ENCODE measurements at places on chromosomes 4 and X.

GRCh38 chrX:8783097-8783713, 18.0 kb downstream of the FAM9A start:
- H3K4me1 ChIP-seq, result no peaks in the 10 kb centered on the region
- no peak overlapping the region for H3K4me3 ChIP-seq
- no peaks in the 10 kb centered on the region for H3K27me3 ChIP-seq
- H3K27ac ChIP-seq, result no peak overlapping the region
- no peak for DNase-seq

DNA sequence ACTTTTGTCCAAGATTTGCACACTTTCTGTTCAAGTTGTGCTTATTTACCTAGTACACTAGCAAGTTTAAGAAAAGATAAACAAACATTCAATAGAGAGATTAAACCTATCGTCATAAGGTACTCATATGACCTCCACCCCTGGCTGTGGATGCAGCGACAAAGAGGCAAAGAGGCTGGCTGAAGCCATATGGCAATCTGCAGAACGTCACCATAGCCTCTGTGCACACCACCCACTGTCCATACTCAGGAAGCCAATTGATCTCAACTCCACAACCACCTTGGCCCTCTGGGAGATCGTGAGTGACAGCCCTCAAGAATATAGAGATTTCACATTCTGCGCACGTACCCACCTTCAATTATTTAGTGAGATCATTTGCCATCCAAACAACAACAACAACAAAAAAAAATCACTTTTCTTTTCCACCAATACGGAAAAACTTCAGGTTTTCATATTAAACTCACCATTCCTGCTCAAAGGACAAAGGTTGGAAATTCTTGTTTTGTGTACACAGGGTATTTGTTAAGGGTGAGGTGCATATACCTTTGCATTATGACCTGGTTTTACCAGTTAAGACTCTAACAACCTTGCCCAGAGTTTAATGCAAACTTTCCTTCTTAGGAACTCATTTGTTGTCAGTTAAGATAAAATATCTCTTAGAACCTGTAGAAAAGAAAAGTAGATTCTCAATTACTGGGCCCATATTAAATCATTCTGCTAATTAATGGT, 243.0 kb upstream of the FSTL5 start:
- H3K27ac ChIP-seq, result no peak overlapping the region
- no peaks in the 10 kb centered on the region for H3K36me3 ChIP-seq
- no peak for DNase-seq
- H3K4me3 ChIP-seq, result no peak overlapping the region
- no peaks in the 10 kb centered on the region for H3K4me1 ChIP-seq

GRCh38 chr4:184315675-184316359, 98.1 kb upstream of the ENPP6 start:
- no peaks in the 10 kb centered on the region for H3K36me3 ChIP-seq
- H3K27ac ChIP-seq, result no peak overlapping the region
- H3K4me1 ChIP-seq, result no peaks in the 10 kb centered on the region
- H3K4me3 ChIP-seq, result no peak overlapping the region
- H3K27me3 ChIP-seq, result no peaks in the 10 kb centered on the region
- no peak for DNase-seq

GRCh38 chr4:24965627-24966026, 52.8 kb upstream of the CCDC149 start:
- DNase-seq, result no peak
- H3K4me3 ChIP-seq, result no peak overlapping the region
- H3K36me3 ChIP-seq, result no peaks in the 10 kb centered on the region
- H3K27ac ChIP-seq, result no peak overlapping the region
- no peaks in the 10 kb centered on the region for H3K27me3 ChIP-seq

GRCh38 chr4:47118192-47118929, 87.0 kb downstream of the GABRB1 start:
- H3K4me3 ChIP-seq, result no peak overlapping the region
- H3K36me3 ChIP-seq, result no peaks in the 10 kb centered on the region
- no peak for DNase-seq
- H3K27ac ChIP-seq, result no peak overlapping the region
- H3K27me3 ChIP-seq, result no peaks in the 10 kb centered on the region

- peaks cover 13% of the 10 kb centered on the region for H3K4me1 ChIP-seq
- no peaks in the 10 kb centered on the region for H3K27me3 ChIP-seq
- no peak overlapping the region for H3K4me3 ChIP-seq
- H3K27ac ChIP-seq, result peak overlapping the region; percentile 82
Measured at GRCh38 chr4:151169900-151170299, 70.5 kb downstream of the RPS3A start.

DNA sequence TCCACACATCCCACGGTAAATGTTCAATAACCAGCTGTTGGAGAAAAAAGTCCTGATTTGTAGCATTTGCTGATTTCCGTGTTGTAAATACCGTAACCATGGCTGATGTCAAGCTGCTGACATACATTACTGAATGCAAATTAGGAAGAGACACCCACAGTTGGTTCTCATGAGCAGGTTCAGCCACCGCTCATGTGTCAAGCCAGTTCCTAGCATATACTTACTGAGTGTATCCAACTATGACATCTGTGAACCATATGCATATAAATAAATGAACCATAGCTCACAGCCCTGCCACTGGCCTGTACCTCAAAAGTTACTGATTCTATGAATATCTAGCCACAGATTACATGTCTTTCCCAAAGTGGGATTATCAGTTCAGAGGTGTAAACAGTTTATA, 29.5 kb downstream of the FHDC1 start:
- no peak for DNase-seq
- H3K4me3 ChIP-seq, result no peak overlapping the region
- no peaks in the 10 kb centered on the region for H3K4me1 ChIP-seq
- H3K27ac ChIP-seq, result no peak overlapping the region
- no peaks in the 10 kb centered on the region for H3K36me3 ChIP-seq

- H3K36me3 ChIP-seq, result no peaks in the 10 kb centered on the region
- no peak for DNase-seq
- no peak overlapping the region for H3K27ac ChIP-seq
- H3K4me3 ChIP-seq, result no peak overlapping the region
Measured at GRCh38 chr4:86563416-86563815, 30.7 kb upstream of the PTPN13 start.

GRCh38 chrX:41449131-41449530, 2.0 kb downstream of the NYX start:
- H3K4me3 ChIP-seq, result peak overlapping the region; percentile 2
- H3K27ac ChIP-seq, result peak overlapping the region; percentile 55
- H3K27me3 ChIP-seq, result no peaks in the 10 kb centered on the region
- no peak for DNase-seq
- H3K4me1 ChIP-seq, result no peaks in the 10 kb centered on the region

DNA sequence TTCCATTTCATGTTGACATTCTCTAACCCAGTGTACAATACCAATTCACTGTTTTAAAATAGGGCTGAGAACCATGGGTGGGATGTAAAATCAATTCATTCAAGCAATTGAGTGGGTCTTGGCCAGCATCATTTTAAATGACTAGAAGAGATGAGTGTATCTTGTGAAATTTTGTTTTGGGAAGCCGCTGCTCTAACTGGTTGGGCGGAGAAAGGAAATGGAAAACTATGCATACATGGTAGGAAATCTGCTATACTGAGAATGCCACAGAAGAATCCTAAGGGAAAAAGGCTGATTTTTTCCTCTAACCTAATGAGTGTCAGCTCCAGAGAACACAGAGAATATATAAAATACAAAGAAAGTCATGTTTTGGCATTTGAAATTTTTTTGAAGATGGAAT, 54.8 kb upstream of the DCLK2 start:
- H3K4me1 ChIP-seq, result no peaks in the 10 kb centered on the region
- no peak for DNase-seq
- no peaks in the 10 kb centered on the region for H3K36me3 ChIP-seq
- no peak overlapping the region for H3K27ac ChIP-seq

- H3K27me3 ChIP-seq, result no peaks in the 10 kb centered on the region
- H3K4me3 ChIP-seq, result no peak overlapping the region
- DNase-seq, result no peak
- no peaks in the 10 kb centered on the region for H3K4me1 ChIP-seq
Measured at GRCh38 chr4:7559741-7560395, 125.1 kb upstream of the PSAPL1 start.

GRCh38 chrX:19824603-19825002, 62.8 kb downstream of the SH3KBP1 start:
- H3K4me1 ChIP-seq, result no peaks in the 10 kb centered on the region
- H3K36me3 ChIP-seq, result no peaks in the 10 kb centered on the region
- H3K27ac ChIP-seq, result peak overlapping the region; percentile 34
- no peak for DNase-seq

DNA sequence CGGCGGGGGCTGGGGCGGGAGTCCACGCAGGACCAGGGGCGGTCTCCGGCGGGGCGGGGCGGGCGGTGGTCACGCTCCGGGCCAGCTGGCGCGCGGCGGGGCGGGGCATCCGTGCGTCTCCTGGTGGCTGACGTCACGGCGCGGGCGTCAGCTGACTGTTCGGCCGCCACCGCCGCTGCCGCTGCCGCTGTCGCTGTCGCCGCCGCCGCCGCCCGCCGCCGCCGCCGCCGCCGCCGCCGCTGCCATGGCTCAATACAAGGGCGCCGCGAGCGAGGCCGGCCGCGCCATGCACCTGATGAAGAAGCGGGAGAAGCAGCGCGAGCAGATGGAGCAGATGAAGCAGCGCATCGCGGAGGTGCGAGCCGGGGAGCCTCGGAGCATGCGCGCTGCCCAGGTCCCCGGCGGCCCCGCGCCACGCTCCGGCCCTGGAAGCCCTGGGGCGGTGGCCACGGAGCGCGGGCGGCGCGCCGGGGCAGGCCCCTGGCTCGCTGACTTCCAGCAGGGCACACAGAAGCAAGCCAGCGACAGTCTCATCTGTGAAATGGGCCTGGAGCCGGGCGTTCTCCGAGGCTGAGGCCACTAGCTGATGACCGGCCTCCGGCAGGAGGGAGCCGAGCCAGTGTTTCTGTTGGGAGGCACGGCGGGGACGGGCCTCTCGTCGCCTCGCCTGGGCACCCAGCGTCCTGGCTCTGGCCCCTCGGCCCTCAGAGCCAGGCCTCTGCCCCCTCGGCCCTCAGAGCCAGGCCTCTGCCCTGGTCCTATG, at the start of gene FAM50A:
Gene FAM50A (plus strand): TSS at position 150 of the 763 bp plus-strand sequence. CDS start 95 bp downstream, at position 245.
- DNase-seq, result peak; percentile 67
- H3K36me3 ChIP-seq, result no peaks in the 10 kb centered on the region
- H3K4me3 ChIP-seq, result peak within 1 kb of the TSS; percentile 82
- H3K27ac ChIP-seq, result peak within 1 kb of the TSS; percentile 90

DNA sequence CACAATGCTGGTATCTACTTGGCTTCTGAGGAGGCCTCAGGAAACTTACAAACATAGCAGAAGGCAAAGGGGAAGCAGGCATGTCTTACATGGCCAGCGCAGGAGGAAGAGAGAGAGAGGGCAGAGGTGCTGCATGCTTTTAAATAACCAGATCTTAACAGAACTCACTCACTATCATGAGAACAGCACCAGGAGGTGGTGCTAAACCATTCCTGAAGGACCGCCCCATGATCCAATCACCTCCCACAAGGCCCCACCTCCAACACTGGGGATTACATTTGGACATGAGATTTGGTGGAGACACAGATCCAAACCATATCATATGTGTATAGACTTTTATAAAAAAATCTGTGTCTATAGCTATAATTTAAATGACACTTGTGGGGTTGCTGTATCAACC, 48.6 kb upstream of the ERVMER34-1 start:
- no peak overlapping the region for H3K4me3 ChIP-seq
- no peak overlapping the region for H3K27ac ChIP-seq
- H3K4me1 ChIP-seq, result no peaks in the 10 kb centered on the region
- H3K36me3 ChIP-seq, result no peaks in the 10 kb centered on the region

- DNase-seq, result no peak
- H3K4me3 ChIP-seq, result no peak overlapping the region
- H3K27ac ChIP-seq, result no peak overlapping the region
- no peaks in the 10 kb centered on the region for H3K36me3 ChIP-seq
- no peaks in the 10 kb centered on the region for H3K4me1 ChIP-seq
- no peaks in the 10 kb centered on the region for H3K27me3 ChIP-seq
Measured at GRCh38 chr4:165766018-165766417, 107.0 kb upstream of the TLL1 start.

- no peak overlapping the region for H3K27ac ChIP-seq
- DNase-seq, result no peak
Measured at GRCh38 chr4:13615161-13615560, 12.4 kb downstream of the BOD1L1 start.

DNA sequence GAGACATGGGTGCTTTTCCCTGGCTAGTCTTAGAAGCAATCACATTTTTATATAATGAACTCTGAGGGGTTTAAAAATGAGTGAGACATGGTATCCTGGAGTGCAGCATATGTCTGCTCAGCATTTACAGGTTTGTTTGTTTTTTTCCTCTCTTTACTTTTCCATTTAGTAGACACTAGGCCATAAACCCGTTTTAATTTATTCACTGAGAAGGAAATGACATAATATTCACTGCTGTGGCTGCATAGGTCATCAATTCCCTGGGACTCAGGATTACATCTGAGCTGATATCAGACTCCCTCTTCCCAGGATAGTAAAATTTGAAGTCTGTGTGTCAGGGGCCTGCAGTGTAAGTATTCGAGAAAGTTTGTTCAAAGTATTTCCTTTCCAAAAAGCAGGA, 178.9 kb upstream of the SPRY1 start:
- H3K27me3 ChIP-seq, result no peaks in the 10 kb centered on the region
- no peak for DNase-seq
- H3K27ac ChIP-seq, result no peak overlapping the region
- no peaks in the 10 kb centered on the region for H3K4me1 ChIP-seq
- H3K4me3 ChIP-seq, result no peak overlapping the region

- DNase-seq, result no peak
- H3K27me3 ChIP-seq, result no peaks in the 10 kb centered on the region
- H3K36me3 ChIP-seq, result no peaks in the 10 kb centered on the region
- H3K4me3 ChIP-seq, result no peak overlapping the region
Measured at GRCh38 chr4:1998296-1998695, 10.5 kb downstream of the NELFA start.

DNA sequence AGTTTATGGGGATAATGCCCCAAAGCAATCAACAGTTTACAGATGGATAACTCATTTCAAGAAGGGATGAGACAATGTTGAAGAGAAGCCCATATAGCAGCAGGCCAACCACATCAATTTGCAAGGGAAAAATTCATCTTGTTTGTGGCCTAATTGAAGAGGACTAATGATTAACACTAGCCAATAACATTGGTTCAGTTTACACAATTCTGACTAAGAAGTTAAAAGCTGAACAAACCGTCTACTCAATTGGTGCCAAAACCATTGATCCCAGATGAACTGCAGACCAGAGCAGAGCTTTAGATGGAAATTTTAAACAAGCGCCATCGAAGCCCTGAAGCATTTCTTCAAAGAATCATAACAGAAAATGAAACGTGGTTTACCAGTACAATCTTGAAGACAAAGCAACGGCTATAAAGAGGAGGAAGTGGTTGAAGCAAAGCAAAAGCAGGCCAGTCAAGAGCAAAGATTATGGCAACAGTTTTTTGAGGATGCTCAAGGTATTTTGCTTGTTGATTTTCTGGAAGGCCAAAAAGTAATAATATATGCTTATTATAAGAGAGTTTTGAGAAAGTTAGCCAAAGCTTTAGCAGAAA, 20.5 kb upstream of the BLTP1 start:
- H3K4me1 ChIP-seq, result no peaks in the 10 kb centered on the region
- no peaks in the 10 kb centered on the region for H3K27me3 ChIP-seq
- H3K27ac ChIP-seq, result no peak overlapping the region
- no peaks in the 10 kb centered on the region for H3K36me3 ChIP-seq

Data from breast epithelium (tissue), 4 donors.